ENCODE measurements at places on chromosomes 7 and 10. TPM values are rescaled to one million over a fixed set of nuclear protein-coding genes. Genes with fewer than 3 reads are reported as not detected.

DNA sequence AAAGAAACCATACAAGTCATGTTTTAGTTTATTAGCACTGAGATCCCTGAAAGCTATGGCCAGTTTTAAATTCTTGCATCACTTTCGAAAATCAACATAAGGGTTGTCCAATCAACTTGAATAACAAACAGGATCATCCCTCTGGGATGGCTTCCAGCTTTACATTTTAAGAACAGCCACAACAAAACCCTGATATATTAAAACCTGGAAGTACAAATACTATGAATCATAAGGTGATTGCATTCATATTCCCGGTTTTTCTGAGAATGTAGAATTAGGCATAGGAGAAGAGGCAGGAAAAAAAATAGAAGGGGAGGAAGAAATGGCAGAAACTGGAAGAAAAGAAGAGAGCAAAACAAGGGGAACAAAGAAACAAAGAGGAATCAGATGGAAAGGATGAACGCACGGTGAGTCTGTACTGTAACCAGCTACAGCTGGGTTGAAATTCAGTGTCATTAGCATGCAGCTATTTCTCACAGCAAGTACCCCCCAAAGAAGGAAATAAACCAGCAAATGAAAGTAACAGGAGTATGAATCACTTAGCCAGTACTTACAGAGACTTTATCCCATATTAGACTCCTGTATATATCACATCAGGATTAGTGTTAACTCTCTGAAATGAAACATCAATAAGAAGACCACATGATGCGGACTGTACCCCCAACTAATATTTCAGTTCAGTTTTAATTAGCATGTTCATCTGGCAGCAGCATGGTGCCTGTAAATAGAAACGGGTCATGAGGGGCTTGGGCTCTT is 301.3 kb downstream of the RNLS start:
- no peak for DNase-seq
- no peaks in the 10 kb centered on the region for H3K27me3 ChIP-seq
- H3K4me1 ChIP-seq: no peaks in the 10 kb centered on the region
- no peaks in the 10 kb centered on the region for H3K36me3 ChIP-seq
- H3K4me3 ChIP-seq: no peak overlapping the region
- no peak overlapping the region for H3K27ac ChIP-seq

CYP2W1 gene
- total RNA-seq: not detected

DNA sequence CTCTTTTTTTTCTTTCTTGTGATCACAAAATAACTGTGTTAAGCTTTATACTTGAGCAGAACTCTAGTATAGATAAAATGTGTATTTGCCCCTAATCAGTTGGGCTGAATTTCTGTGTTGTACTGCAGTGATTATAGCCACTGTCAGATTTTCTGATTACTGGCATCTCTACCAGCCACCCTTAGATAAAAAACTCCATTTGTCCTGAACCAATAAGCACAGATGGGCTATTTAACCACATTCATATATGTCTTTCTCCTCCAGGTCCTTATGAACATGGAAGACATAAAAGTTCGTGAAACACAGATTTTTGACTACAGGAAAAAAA is 38.3 kb downstream of the CFAP58 start:
- H3K27ac ChIP-seq: no peak overlapping the region
- no peak for DNase-seq
- no peaks in the 10 kb centered on the region for H3K4me1 ChIP-seq
- H3K36me3 ChIP-seq: no peaks in the 10 kb centered on the region

GRCh38 chr7:155917836-155918430 is 105.7 kb upstream of the SHH start:
- H3K4me1 ChIP-seq: no peaks in the 10 kb centered on the region
- no peaks in the 10 kb centered on the region for H3K27me3 ChIP-seq
- no peak overlapping the region for H3K27ac ChIP-seq
- H3K4me3 ChIP-seq: no peak overlapping the region

DNA sequence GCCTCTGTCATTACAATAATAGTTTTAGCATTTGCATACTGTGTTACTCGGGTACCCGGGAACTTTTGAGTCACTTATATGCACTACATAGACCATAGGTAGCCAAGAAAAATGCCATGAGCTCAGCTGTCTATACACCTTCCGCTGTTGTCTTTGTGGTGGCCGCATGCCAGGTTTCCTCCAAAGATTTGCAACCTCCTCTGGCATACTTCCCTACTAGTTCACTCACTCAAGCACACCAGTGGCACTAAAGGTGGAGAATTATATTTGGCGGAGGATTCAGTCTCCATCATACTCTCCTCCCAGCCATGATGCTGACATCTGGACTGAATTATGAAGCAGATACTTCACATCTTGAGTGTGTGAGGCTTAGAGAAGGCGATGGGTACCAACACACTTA is 35.6 kb upstream of the GRB10 start:
- H3K36me3 ChIP-seq: no peaks in the 10 kb centered on the region
- no peaks in the 10 kb centered on the region for H3K27me3 ChIP-seq
- H3K4me1 ChIP-seq: peaks cover 3% of the 10 kb centered on the region
- H3K27ac ChIP-seq: no peak overlapping the region

COL1A2 gene
- total RNA-seq: 251 TPM

DNA sequence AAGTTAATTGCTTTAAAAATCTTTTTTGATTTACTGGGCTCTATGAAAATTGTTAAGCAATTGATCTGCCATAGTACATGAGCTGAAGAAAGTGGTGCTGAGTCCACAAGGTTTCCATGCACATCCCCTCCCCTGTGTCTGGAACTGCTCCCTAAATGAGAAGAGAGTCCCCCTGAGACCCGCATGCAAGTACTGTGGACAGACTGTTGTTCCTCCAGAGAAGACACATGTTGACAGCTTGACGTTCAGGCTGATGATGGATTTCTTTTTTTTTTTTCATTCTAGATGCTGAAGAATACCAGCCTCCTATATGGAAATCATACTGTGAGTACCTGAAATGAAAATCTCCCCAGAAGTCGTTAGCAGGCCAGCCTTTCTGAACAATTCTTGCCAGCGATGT is 159.8 kb downstream of the CHN2 start:
- no peak for DNase-seq
- H3K27me3 ChIP-seq: no peaks in the 10 kb centered on the region
- peaks cover 3% of the 10 kb centered on the region for H3K4me1 ChIP-seq
- H3K27ac ChIP-seq: no peak overlapping the region
- no peaks in the 10 kb centered on the region for H3K36me3 ChIP-seq

OR2A12 gene
- not detected for total RNA-seq

DNA sequence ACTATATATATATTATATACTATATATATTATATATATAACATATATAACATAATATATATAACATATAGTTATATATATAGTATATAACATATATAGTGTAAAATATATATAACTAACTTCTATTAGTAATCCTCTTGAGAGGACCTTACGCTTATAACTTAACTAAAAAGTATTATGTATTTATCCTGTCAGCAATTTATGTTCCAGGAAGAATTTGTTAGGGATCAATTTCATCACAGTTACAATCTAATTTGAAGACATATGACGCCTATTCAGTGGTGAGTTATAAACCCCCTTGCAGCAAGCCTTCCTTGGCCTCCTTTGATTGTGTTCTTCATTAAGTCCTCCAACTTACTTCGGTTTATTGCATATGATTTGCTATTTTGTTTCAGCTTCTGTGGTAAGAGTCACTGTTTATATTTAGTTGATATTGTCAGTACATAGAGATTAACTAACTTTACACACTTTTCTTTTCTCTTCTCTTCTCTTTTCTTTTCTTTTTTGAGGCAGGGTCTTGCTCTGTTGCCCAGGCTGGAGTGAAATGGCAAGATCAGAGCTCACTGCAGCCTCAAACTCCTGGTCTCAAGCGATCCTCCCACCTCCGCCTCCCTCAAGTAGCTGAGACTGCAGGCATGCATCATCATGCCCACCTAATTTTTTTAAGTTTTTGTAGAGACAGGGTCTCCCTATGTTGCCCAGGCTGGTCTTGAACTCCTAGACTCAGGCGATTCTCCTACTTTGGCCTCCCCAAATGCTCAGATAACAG is 59.7 kb downstream of the ANKRD61 start:
- no peaks in the 10 kb centered on the region for H3K4me1 ChIP-seq
- H3K27me3 ChIP-seq: no peaks in the 10 kb centered on the region
- no peak overlapping the region for H3K4me3 ChIP-seq
- no peaks in the 10 kb centered on the region for H3K36me3 ChIP-seq
- no peak overlapping the region for H3K27ac ChIP-seq

GRCh38 chr7:43072530-43072929 is 39.9 kb upstream of the HECW1 start:
- no peak overlapping the region for H3K27ac ChIP-seq
- no peaks in the 10 kb centered on the region for H3K4me1 ChIP-seq
- H3K27me3 ChIP-seq: no peaks in the 10 kb centered on the region
- DNase-seq: no peak
- H3K4me3 ChIP-seq: no peak overlapping the region
- H3K36me3 ChIP-seq: no peaks in the 10 kb centered on the region

DNA sequence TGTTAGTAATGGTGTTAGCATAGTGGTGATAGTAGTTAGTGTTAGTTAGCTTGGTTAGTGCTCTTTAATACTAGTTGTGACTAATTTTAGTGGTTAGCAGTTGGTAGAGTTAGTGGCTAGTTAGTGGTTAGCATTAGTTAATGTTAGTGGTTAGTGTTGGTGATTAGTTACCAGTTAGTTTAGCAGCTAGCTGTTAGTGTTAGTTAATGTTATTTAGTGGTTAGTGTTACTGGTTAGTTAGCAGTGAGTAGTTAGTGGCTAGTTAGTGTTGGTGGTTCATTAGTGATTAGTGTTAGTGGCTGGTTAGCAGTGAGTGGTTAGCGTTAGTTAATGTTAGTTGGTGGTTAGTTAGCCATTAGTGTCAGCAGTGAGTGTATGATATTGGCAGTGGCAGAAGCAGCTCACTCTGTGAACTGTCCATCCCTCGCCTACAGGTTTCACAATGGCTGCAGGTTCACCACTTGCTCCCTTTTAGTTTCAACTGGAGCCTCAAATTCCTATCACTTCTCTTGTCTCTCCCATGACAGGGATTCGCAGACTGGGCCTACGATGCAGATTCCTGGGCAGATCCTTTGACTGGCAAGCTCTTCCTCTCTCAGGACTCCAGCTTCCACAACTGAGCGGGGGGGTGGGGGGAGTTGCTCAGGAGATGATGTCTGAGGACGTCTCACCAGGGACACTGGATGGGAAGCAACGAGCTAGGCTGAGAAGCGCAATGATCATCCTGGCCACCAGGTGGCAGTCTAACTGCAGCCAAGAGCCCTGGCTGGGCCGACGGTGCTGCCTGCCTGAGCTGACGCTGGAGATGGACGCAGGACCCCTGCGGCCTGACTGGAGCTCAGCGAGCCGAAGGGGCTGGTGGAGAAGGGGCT is 19.5 kb downstream of the GHRHR start:
- no peak overlapping the region for H3K4me3 ChIP-seq
- no peak overlapping the region for H3K27ac ChIP-seq
- peaks cover 9% of the 10 kb centered on the region for H3K4me1 ChIP-seq
- H3K36me3 ChIP-seq: no peaks in the 10 kb centered on the region
- no peaks in the 10 kb centered on the region for H3K27me3 ChIP-seq

GRCh38 chr10:122468307-122468925 is 7.1 kb downstream of the HTRA1 start:
- no peaks in the 10 kb centered on the region for H3K27me3 ChIP-seq
- peaks cover 56% of the 10 kb centered on the region for H3K4me1 ChIP-seq
- no peaks in the 10 kb centered on the region for H3K36me3 ChIP-seq
- H3K4me3 ChIP-seq: no peak overlapping the region

Measured in heart left ventricle (tissue), 16 donors.